Activated naive CD8-positive, alpha-beta T cell treated with anti-CD3 and anti-CD28 coated beads, Interleukin-2, amount 10 ng/mL, durations not matched to agents 7 days and 5 days (primary cell): ENCODE measurements at places on chromosomes 4 and X. TPM values are rescaled to one million over a fixed set of nuclear protein-coding genes. Genes with fewer than 3 reads are reported as not detected.

The SPARCL1 gene
- total RNA-seq: not detected

DNA sequence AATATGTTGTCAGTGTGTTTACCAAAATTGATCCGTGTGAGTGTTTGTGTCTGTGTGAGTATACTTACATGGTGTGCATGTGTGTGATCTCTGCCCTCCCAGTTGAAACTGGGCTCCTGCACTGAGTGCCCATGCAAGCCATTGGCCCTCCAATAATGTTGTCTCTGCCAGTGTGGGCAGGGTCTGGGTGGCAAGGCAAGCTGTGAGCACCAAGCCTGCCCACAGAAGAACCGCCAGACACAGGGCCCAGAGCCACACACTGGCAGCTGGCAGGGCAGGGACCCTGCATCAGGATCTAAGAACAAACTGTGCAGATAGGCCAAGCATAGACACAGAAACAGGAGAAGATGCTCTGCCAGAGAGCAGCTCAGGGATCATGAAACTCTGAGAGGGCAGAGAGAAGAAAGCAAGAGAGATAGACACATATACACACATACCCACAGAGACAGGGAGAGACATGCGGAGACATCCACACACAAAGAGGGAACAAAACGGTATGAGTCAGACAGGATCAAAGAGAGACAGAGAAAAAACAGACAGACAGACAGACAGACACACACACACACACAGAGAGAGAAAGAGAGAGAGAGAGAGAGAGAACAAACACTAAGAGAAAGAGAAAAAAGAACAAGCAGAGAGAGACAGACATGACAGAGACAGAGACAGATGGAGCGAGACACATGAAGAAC lies 555.0 kb downstream of the MID1IP1 start:
- DNase-seq: no peak
- peaks cover 2% of the 10 kb centered on the region for H3K27me3 ChIP-seq
- H3K27ac ChIP-seq: peak overlapping the region; percentile 3

GRCh38 chr4:7873881-7874280 lies 65.8 kb downstream of the AFAP1 start:
- H3K27me3 ChIP-seq: no peaks in the 10 kb centered on the region
- no peak for DNase-seq
- H3K36me3 ChIP-seq: peaks cover 4% of the 10 kb centered on the region
- peaks cover 26% of the 10 kb centered on the region for H3K4me1 ChIP-seq

- H3K4me1 ChIP-seq: peaks cover 5% of the 10 kb centered on the region
- no peak overlapping the region for H3K4me3 ChIP-seq
- no peaks in the 10 kb centered on the region for H3K27me3 ChIP-seq
- DNase-seq: no peak
- H3K27ac ChIP-seq: no peak overlapping the region
- no peaks in the 10 kb centered on the region for H3K36me3 ChIP-seq
These were observed 158.0 kb downstream of the KCNIP4 start for GRCh38 chr4:21790438-21791029.

- H3K36me3 ChIP-seq: no peaks in the 10 kb centered on the region
- H3K4me1 ChIP-seq: no peaks in the 10 kb centered on the region
- H3K27me3 ChIP-seq: no peaks in the 10 kb centered on the region
- H3K4me3 ChIP-seq: no peak overlapping the region
- DNase-seq: no peak
These were observed 536.2 kb upstream of the KLHL4 start for GRCh38 chrX:86981326-86981879.

The UGT2A1 gene
- total RNA-seq: not detected

The CLCN4 gene
- total RNA-seq: not detected

The GPM6B gene
- total RNA-seq: not detected

GRCh38 chrX:153864101-153864500 lies 21.9 kb downstream of the L1CAM start:
- H3K27me3 ChIP-seq: no peaks in the 10 kb centered on the region
- H3K4me1 ChIP-seq: no peaks in the 10 kb centered on the region
- no peak overlapping the region for H3K27ac ChIP-seq

DNA sequence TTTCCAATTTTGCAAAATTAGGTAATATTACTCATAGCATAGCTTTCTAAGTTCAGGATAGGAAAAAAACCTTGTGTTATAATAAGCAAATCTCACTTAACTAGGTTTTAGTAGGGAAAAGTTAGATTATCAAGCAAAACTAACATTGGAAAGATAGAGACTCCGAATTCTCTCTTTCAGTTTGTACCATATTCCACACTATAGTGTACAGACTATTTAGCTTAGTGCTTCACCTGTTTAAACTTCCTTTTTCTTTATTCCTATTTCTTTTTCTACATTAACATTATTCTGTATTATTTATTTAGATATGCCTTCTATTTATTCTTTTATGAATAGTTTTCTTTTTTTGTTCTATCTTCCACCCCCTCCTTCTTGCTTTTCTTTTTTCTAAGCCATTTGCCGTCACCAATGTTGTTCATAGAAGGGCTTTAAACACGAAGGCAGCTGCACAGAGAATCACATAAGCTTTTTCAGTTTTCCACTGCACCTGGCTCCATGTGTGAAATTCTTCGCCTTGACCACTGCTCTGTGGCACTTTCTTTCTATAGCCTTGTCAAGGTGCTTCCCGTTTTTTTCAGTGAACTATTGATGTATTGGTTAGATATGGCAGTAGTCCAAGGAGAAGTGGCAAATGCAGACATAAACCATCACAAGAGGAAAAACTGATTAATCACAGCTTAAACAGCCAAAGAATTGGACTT lies 8.5 kb downstream of the PCDH10 start:
- peaks cover 3% of the 10 kb centered on the region for H3K36me3 ChIP-seq
- peaks cover 3% of the 10 kb centered on the region for H3K4me1 ChIP-seq
- H3K27ac ChIP-seq: no peak overlapping the region
- no peak for DNase-seq
- no peak overlapping the region for H3K4me3 ChIP-seq

GRCh38 chr4:112897543-112897942 lies 151.9 kb upstream of the ANK2 start:
- DNase-seq: no peak
- no peak overlapping the region for H3K27ac ChIP-seq
- no peaks in the 10 kb centered on the region for H3K36me3 ChIP-seq
- H3K4me3 ChIP-seq: no peak overlapping the region

DNA sequence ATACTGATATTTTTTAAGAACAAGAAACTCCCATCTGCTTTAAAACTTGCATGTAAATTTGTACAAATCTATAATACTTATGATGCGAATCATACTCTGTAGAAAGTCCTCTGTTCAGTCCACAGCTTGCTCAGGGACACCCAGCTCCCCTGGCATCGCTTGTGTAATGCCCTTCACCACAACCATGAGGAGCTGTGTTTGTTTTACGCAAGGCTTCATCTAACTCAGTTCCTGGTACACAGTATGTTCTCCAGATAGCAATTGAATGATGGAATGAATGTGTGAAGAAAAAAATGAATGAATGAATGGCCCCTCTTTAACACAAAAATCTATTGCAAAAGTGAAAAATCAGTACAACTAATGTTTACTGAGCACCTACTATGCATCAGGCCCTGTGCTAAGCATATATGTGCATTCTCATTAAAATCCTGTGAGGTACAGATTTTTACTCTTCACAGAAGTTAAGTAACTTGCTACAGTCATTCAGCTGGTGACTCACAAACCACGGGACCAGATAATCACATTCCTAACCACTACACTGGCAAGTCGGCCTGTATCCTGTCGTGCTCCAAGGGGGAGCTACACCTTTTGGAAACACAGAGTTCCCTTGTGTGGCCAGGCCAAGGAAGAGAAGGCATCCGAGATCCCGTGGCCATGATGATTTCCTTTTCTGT lies 58.7 kb upstream of the KDR start:
- no peak overlapping the region for H3K4me3 ChIP-seq
- H3K36me3 ChIP-seq: no peaks in the 10 kb centered on the region
- no peak for DNase-seq
- H3K4me1 ChIP-seq: no peaks in the 10 kb centered on the region
- H3K27me3 ChIP-seq: peaks cover 8% of the 10 kb centered on the region
- no peak overlapping the region for H3K27ac ChIP-seq

The NAP1L3 gene
- 2.1 TPM for total RNA-seq

The LRAT gene
- not detected for total RNA-seq
